ENCODE measurements at places on chromosomes 12 and 14.

GRCh38 chr12:34526946-34527345 lies 504.6 kb downstream of the ALG10 start:
- DNase-seq: no peak

GRCh38 chr12:2653461-2653965 lies 141.3 kb upstream of the FKBP4 start:
- no peak for DNase-seq

DNA sequence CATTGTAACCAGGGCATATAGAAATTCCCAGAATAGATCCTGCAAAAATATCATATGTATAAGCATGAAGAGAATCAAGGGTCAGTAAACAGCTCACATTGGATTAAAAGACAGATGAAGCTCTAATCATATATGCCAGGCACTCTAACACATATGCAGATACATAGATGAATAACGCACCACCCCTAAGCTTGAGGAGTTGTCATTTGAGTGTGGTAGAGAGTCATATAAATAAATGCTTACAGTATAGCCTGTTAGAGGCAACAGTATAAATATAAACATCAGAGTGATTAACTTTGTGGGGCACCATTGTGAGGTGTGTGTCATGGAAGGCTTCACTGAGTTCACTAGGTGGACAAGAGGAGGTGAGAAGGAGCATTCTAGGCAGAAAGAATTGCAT lies 346.7 kb upstream of the PRICKLE1 start:
- DNase-seq: no peak

DNA sequence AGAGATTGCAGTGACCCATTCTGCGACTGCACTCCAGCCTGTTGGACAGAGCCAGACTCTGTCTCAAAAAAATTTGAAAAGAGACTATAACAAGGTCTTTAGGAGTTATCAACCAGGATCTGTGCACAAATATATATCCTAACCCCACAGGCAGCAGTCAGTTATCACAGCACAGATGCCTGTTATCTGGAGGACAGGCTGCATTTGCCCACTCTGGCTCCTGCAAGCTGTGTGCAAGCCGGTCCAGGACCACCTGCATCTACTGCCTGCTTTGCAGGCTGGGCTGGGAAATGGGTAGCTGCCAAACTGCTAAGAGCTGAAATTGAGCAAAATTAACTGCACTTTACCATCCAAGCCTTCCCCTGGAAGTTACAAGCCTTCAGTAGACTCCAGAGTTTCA lies 21.4 kb upstream of the RCOR1 start:
- no peak for DNase-seq

DNA sequence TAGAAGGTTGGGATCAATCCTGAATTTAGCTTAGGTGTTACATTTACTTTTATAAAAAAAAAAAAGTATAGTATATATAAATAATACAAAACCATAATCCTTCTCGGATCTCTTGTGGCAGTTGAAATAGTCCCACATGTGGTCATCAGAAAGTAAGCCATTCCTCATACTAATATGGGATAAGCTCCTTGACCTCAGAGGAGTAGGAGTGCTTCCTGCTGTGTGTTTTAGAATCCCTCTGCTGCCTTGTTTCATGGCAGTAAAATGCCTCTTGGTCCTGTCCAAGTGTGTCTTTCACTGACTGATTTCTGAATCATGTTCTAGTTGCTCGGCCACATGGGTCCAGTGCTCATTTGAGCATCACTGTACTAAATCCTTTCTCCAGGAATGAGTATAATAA lies 117.0 kb downstream of the NTN4 start:
- DNase-seq: no peak

DNA sequence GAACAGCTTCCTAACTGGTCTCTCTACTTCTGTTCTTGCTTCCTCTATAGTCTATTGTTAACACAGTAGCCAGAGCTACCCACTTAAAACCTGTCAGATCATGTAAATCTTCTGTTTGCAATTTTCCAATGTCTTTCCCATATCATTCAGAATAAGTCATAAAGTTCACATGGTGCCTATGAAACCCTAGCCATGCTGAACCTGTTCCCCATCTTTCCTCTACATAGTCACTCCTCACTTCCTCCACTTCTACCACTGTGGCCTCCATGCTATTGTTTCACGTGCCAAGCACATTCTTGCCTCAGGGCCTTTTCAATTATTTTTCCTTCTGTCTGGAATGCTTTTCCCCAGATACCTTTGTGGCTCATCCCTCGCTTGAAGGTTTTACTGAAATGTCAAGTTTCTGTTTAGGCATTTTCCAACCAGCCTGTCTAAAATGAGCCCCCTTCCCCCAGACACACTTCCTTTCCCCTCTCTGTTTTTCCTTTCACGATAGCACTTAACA lies 132.1 kb downstream of the DYRK2 start:
- no peak for DNase-seq

DNA sequence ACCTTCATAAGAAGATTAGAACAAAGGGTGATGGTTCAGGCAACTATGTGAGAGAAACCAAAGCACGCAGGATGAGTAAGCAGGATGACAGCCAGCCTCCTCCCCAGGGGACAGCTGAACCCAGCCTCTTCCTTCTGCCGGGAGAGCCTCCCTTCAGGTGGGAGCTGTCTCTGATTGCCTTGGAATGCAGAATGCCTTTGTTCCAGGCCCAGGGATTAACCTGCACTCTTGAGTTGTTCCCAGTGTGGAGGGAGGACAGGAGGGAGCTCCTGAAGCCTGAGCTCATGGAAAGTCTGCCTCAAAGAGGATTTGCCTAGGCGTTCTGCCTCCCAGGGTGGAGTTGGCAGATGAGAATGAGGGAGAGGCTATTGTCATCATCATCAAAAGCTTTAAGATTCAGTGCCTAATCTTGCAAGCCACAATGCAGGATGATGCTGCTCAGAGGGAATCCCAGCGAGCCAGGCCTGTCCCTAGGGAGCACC lies 3.6 kb upstream of the KRT6A start:
- peak; percentile 42 for DNase-seq

DNA sequence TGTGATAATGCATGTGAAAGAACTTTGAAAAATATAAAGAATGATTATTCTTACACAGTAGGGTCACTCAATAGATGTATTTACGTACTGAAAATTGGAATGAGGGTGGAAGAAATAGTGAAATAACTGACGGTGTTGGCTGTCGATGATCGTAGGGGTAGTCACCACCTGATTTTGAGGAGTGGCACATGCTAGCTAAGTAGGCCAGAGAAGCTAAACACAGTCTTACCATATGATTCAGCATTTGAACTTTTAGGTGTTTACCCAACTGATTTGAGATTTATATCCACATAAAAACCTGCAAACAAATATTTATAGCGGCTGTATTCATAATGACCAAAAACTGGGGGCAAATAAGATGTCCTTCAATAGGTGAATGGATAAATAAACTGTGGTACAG lies 47.6 kb upstream of the HIF1A start:
- no peak for DNase-seq

- peak; percentile 48 for DNase-seq
Observed at GRCh38 chr12:62260733-62261683, 804 bp downstream of the USP15 start.

DNA sequence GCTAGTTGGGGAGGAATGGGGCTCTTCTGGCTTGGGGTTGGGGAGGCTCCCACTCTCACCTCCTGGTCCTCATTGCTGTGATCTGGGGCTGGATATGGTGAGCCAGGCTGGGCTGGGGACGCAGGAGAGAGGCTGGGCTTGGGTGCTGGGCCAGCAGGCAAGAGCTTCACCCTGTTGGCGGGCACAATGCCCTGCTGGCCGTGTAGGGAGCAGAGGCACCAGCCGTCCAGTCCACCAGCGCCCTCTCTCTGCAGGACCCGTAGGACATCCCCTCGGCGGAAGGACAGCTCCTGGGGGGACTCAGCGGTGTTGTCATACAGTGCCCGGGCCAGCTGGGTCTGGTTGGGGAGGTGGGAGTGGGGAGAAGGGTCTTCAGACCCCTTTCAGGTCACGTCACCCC lies 4.5 kb downstream of the EFS start:
- DNase-seq: no peak

DNA sequence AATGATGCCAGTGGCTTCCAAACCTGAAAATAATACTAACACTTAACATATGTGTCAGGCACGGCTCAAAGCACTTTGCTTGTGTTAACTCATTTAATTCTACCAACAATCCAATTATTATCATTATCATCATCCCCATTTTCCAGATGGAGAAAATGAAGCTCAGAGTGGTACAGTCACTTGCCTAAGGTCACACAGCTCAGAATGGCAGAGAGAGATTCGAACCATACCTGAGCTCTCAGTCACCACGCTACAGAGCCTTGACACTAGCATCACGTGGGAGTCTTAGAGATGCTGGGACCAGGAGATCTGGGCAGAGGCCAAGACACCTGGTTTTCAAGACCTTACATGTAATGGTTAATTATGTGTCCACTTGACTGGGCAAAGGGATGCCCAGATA lies 34.2 kb downstream of the DHX37 start:
- DNase-seq: no peak

GRCh38 chr12:108418164-108418890 lies 79.2 kb upstream of the CMKLR1 start:
- DNase-seq: no peak

DNA sequence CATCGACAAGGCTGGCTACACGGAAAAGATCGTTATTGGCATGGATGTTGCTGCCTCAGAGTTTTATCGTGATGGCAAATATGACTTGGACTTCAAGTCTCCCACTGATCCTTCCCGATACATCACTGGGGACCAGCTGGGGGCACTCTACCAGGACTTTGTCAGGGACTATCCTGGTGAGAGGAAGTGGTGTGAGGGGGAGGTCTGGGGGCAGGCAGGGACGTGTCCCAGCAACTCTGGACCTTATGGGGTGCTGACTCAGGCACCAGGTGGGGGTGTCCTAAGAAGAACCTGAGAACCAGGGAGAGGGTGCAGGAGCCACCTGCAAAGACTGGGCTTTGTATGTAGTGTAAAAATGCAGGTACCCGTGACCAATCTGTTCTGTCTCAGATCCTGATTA lies 5.2 kb downstream of the ENO2 start:
- DNase-seq: no peak

DNA sequence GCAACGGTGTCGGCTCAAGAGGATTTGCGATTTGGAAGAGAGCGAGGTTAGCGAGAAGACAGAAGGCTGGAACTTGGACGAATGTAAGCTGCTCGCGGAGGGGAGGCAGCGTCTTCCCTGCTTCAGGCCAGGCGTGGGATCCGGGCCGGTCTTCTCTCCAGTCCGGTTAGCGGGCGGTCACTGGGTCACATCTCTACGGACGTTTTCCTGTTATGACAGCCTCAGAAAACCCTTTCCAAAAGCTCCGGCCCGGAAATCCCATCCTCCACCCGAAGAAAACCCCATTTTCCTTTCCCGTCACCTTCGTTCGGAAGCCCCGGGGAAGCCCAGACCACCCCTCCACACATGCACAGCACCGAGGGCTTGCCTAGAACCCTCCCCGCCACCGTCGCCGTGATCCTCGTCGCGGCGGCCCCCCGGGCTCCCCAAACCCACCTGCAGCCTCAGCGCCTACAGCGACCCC lies 268 bp downstream of the NDUFB1 start:
- peak; percentile 65 for DNase-seq

- no peak for DNase-seq
Observed at GRCh38 chr12:81968421-81968820, 209.3 kb upstream of the PPFIA2 start.

DNA sequence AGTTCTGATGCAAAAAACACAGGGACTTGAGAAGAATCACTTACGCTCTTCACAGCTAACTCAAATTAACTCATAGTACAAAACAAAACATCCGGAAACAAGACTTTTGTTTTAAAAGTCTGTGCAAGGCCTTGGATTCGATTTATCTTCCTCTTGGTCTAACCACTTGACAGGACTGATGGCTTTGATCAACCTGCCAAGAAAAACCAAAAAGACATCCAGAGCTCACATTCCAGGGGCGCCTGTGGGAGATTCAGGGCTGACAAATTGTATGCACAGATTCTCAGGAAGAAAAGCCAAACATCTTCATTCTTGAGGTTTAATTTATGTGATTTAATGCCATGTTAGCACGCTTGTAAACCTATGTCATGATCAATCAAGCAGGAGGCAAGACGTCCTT lies 129.1 kb upstream of the TMCC3 start:
- peak; percentile 24 for DNase-seq

DNA sequence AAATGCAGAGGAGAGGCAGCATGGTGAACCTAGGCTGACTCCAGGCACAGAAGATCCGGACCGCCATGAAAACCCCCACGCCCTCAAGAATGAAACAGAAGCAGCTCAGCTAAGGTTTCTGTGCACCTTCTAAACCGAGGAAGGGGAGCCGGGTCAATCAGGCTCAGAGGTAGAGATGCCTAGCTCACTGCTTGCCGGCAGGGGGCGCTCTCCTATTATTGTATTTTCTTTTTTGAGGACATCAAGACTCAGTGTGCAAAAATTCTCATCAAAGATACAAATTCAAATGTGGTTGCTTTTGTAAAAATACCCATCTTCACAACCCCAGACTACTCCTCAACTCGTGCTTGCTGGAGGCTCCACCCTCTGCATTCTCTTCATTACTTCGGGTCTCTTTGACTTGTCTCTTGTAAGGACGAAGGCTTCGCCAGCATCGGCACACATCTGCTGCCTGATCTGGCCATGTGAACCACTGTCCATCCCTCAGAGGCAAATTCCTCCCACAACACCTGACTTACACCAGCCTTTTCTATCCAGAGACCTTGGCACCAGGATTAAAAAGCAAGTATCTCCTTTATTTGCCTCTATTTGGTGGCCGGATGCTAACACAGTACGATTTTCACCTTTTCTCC lies 33.4 kb upstream of the RNASE3 start:
- DNase-seq: peak; percentile 76

GRCh38 chr12:122951979-122952892 lies 14.0 kb downstream of the ABCB9 start:
- peak; percentile 60 for DNase-seq

- no peak for DNase-seq
Observed at GRCh38 chr14:101022121-101022520, 118.6 kb upstream of the RTL1 start.

DNA sequence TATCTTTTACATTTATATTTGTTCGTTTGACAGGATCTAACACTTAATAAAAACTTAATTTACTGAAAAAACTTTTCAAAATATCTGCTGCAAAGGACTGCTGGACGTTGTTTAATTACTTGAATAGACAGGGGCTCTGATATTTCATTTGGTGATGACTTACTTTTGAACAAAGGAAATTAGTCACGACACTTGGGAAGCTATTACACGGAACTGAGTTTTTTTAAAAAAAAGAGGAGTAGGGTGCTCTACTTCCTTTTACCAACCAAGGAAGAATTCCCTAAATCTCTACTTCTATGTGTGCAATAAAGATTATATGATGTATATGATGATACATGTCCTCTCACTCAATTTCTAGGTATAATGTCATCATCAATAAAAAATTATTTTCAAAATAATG lies 4.7 kb downstream of the FGD6 start:
- DNase-seq: no peak

All from foreskin fibroblast (primary cell).